ENCODE measurements at places on chromosomes 6 and 20.

GRCh38 chr6:16697437-16698161 is 63.7 kb downstream of the ATXN1 start:
- no peak for DNase-seq

DNA sequence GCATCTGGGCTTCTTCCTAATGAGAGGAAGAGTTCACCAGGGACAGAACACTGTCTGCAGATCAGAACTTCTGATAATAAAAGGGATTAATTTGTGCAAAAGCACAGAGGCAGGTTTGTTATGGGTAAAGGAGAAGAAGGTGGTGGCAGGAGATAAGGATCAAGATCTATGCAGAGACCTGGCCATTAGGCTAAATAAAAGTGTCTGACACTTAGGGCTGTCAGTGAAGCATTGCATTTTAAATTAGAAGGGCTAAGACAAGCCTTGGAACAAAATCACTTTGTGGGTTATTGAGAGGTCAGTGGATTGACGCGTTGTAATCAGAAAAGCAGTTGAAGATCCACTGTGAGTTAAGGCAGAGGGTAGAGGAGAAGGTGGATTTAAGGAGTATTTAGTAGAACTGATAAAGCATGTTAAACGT is 76.8 kb downstream of the MAP3K4 start:
- no peak for DNase-seq

DNA sequence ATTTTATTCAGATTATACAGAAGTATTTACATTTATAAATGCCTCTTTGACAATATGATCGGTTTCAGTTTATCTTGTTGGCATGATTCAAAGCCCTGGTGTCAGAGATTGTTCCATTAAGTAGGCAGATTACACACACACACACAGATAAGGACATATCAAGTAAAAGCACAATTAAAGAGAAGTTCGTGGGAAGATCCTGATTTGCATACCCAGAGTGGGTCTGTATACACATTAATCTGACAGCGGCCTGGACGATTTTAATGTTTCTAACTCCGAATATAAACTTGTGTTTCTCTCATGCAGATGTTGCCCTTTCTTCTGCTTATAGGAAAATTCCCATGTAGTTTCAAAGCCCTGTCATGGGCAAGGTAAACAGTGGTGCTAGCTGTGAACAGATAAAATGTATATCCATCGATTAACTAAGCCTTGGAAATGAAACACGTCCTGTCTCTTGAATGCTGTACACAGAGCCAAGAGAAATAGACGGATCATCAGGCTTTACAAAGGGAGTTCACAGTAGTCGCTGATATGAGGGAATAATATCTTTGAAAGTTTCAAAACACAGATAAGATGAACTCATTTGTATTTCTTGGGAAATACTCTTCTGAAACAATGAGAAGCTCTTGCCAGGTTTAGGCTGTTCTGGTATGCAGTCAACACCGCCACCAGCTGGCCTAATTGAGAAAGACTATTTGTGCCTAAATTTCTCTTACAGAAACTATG is 108.2 kb upstream of the GMDS start:
- peak; percentile 0 for DNase-seq

DNA sequence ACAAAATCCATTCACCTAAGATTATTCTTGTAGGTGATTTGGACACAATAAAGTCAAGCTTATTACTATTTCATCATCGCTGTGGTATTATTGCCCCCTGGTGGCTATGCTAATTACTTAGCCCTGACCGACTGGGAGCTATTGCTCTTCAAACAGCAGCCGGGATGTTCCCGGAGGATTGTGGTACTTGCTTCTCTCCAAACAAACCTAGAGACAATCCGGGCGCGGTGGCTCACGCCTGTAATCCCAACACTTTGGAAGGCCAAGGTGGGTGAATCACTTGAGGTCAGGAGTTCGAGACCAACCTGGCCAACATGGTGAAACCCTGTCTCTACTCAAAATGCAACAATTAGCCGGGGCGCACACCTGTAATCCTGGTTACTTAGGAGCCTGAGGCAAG is 15.4 kb upstream of the STMND1 start:
- peak; percentile 20 for DNase-seq

DNA sequence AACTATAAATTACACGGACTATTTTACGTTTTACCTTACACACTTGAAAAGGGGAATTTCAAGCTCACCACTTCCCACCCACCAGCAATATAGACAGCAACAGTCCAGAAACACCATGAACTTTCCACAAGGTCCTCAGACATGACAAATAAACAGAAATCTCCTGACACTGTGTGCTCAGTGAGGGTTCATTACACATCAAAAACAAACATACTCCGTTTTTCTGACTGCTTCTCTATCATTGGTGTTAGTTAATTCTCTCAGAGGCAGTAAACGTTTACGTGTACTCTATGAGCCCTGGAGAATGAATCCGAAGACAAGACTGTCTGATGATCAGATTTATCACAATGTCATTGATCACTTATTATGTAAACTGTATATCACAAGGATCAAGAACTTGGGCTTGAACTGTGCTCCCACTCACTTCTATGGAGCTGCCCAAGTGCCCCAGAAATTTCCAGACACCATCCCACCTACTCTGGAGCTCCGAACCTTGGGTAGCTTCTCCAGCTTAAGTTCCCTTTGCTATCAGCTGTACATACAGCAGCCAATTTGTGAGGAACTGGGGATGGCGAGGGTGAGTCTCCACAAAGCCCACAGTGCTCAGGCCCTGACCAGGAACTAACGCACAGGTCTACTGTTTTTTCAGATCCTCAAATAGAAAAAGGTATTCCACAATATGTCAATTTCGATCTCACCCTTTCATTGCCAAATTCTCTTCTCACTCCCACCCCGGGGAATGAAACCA is 86.0 kb downstream of the ALDH8A1 start:
- no peak for DNase-seq

DNA sequence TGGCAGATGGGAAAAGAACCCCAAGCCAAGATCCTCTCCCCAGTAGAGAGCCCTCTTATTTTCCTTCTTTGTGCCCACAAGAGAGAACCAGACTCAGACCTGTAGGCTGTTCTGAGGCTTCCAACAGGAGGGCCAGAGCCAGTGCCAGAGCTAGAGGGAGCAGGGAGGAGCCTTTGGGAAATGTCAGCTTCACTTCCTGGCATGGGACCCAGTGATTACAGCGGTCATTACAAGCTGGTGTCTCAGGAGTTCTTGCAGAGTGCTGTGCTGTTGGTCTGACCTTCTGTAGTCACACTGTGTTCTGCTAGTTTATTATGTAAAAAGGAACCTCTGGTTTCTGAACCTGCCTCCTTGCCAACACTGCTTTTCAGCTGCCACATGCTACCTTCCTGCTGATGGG is 38.9 kb downstream of the STK35 start:
- no peak for DNase-seq

DNA sequence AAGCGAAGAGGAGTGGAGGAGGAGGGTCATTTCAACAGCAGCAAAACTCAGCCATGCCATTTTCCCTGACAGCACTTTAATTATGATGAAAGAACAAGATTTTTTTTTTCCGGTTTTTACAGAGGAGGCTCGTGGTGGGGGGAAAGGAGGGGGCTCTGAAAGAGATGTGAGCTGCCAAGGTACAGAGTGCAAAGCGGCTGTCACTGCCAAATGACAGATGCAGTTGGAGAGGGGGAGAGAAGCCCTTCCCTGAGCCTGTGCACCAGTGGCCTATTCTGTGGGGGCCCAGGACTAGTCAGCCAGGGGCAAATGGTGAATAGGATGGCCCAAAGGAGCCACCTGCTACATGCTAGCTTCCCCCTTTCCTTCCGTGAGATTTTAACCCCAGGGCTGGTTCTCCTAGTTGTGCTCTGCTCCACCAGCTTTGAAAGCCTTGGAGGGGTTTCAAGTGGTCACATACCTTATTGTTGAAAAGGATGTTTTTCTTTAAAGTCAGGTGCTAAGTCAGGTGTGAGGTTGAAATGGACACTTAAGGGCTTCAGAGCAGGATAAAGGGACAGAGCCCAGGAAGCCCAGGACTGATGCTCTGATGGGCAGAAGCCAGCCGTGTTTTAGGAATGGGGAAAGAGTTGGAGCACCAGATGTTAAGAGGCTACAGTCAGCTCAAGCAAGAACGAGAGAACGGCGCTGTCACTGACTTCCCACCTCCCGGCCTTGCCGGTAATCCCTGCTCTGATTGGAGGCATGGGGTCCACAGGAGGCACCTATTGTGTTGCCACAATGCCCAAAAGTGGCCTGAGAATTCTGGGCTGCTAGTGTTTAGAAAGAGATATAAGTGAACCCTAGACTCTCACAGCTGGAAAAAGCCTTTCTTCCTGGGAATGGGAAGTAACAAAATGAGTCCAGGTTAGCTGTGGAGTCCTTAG is 24.8 kb downstream of the GNAS start:
- no peak for DNase-seq

GRCh38 chr20:58128635-58129625 is 99.5 kb downstream of the ANKRD60 start:
- no peak for DNase-seq

DNA sequence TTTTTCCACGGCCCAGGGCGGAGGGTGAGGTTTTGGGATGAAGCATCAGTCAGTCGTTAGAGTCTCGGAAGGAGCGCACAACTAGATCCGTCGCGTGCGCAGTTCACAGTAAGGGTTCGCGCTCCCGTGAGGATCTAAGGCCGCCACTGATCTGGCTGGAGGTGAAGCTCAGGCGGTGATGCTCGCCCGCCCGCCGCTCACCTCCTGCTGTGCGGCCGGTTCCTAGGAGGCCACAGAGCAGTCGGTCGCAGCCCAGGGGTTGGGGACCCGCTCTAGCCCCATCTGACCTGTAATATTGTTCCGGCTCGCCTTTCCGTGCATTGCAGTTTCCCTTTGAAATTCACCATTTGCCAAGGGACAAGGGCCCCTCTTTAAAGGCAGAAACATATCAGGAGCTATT is 244.7 kb downstream of the TFAP2C start:
- DNase-seq, result no peak

GRCh38 chr6:81708113-81708699 is 44.3 kb downstream of the TENT5A start:
- DNase-seq, result no peak

DNA sequence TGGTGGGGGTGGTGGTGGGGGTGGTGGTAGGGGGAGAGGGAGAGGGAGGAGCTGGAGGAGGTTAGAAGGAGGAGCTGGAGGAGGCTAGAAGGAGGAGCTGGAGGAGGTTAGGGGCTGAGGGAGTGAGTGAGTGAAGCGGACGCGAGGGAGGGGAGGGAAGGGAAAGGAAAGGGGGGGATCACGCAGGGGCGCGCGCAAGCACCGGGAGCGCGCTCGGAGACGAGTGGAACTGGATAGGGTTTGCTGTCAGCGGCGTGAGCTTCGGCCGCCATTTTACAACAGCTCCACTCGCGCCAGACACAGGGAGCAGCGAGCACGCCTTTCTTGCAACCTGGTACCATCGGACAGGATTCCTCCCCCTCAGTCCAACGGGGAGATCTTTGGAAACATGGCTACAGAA is 90.5 kb upstream of the FERMT1 start:
- DNase-seq, result no peak

DNA sequence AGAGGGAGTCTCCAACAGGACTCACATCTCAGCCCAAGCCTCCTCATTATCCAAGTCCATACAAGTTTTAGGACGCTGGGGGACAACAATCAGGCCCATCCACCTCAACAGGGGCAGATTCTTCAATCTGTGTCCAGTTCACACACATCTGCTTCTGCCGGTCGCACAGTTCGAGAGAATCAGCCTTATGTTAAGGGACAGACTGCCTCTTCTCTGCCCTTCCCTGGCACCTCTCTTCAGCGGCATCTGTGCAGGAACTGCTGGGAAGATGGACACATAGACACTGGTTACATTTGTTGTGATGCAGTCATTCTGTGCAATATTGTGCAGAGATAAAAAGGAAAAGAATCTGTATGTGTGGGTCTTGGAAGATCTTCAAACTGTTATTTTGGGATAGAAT is 21.0 kb downstream of the ULBP1 start:
- DNase-seq, result no peak

GRCh38 chr20:745683-746301 is 22.5 kb downstream of the SLC52A3 start:
- no peak for DNase-seq

DNA sequence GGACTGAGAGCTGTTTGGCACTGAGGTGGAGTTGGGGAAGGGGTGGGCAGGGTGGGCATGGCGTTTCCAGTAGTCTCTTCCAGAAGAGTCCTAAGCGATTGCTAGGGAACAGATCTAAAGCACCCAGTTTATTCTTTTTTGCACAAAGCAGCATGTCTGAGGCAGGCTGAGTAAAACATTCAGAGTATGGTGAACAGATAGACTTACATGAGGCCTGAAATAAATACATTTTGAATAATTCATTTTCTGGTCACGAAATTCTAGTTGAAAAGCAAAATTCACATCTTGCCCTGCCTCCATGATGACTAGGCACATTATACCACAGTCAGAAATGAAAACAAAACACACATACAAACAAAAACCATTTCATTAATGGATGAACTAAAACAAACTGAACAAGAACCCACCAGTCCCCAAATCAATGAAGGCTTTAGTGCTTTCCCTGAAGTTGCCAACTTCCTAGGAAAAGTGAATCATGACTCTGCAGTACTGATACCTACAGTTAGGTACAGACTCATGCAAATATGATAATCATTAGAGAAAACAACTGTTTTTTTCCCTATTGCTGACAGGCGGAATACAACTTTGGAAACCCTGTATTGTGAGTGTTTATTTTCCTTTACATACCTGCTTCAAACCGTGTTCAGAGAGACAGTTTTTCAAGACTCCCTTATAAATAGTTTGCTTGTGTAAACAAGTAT is 702.9 kb upstream of the POU3F2 start:
- no peak for DNase-seq

DNA sequence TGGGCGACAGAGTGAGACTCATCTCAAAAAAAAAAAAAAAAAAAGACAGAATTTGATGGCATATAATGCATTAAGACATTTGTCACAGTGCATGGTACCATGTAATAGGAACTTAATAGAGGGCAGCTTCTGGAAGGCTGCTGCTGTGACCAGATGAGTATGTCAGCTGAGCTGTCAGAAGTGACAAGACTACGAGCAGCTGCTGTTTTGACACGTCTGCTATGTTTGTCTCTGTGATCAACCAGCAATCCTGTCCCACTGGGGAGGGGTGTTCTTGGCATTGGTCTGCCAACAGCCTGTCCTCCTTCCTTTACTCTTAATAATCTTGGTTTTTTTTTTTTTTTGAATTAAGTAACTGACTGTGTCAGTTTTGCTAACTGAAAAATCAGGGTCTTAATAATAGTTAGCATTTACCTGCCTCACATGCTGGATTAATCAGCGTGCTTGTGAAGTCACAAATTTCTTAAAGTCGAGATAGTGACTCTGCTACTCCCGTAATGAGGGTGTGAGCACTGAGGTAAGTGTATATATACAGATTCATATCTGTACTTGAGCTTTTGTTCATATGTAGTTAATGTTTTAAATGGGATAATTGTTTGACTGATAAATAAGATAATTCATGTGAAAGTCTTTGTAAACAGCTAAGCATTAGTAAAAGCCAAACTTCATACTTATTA is 152.4 kb downstream of the BMP2 start:
- DNase-seq, result no peak

- DNase-seq, result no peak
Measured at GRCh38 chr6:116511424-116512110, at the start of gene CALHM5. Gene CALHM5, plus strand, starts transcription at chr6:116511639. Its CDS starts 58 bp downstream, at chr6:116511697.

GRCh38 chr6:153852481-153852880 is 186.6 kb upstream of the OPRM1 start:
- no peak for DNase-seq

GRCh38 chr6:69128411-69128810 is 493.3 kb downstream of the ADGRB3 start:
- DNase-seq, result no peak
